ENCODE measurements at places on chromosomes 12 and 14.
A peak's percentile ranks its signal among the peaks of the same experiment; 100 is the strongest.

DNA sequence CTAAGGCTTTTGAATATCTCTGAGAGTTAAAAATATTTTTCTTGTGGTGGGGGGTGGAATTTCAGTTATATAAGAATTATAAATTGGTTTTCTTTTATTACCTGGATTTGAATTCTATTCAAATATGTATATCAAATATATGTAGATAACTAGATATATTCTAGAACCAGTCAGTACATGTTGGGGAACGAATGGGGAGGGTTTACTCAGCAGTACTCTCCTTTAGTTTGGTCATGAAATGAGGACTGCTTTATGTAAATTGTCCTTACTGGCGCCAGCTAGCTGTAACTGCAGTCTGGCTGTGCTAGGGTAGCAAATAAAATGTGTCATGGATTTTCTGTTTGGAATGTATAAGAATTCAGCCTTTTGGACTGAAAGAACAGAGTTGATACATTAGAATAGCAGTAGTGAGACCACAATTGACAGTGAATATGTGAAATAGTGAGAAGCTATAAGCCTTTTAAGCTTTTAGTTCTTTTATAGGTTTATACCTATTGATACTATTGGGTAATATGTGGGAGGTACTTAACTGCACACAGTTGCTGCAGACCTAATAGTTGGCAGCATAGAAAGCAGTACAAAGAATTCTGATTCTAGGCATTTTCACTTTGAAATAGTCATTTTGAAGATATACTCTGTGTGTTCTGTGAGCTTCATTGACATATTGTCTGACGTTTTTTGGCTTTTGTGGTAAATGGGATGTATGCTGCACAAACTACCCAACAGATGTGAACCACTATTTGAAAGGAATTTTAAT lies 29.0 kb downstream of the ATF7IP start:
- DNase-seq, result peak; percentile 85

GRCh38 chr12:52439420-52439819 lies 5.2 kb upstream of the KRT75 start:
- DNase-seq, result no peak

- no peak for DNase-seq
Observed at GRCh38 chr12:25025260-25025659, 76.4 kb upstream of the BCAT1 start.

DNA sequence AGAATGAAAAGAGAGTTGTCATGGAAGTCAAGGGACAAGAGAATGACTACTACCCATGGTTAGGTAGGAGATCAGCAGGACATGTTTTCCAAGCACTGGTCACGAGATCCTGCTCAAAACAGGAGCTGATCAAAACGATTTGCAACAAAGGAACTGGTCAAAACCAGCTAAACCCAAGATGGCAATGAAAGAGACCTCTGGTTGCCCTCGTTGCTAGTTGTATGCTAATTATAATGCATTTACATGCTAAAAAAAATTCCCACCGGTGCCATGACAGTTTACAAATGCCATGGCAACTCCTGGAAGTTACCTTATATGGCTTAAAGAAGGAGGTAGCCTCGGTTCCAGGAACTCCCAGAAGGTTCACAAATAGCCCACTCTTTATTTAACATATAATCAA lies 95.0 kb upstream of the OTX2 start:
- no peak for DNase-seq

All from fibroblast of skin of right biceps (primary cell).